ENCODE measurements at places on chromosomes 11 and 22.

DNA sequence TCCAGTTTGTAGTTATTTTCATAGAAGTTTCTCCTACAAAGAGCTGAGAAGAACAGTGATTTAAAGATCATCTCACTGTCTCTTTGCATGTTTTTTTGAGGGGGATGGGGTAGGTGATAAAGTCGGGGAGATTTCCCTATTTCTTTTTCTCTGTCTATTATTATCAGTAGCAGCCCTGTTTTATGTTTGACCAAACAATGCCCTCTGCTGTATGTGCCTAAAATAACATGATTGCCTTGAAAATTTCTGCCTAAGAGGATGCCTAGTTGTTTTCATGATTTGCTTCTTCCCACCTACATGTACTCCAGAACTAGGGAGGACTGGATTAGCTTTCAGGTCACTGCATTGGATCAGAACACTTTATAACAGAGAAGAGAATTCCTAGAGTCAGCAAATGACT lies 1330.2 kb downstream of the LRRC4C start:
- DNase-seq = no peak

DNA sequence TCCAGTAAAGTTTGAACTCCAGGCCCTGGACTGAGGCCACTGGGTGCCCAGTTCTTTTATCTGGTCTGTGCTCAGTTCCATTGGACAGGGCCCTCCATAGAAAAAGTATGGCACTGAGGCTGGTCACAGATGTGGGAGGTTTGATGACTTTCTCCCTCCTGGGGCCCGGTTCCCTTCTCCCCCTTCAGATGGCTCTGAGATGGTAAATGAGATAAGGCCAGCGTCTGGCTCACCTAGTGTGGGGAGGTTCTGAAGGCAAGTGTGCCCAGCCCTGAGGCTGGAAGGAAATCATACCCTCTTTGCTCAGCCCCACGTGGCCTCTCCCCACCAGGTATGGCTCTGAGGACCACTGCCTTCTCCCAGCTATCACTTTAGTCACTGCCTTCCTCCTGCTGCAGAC lies 1.5 kb upstream of the CLDN5 start:
- DNase-seq = no peak

GRCh38 chr22:32776397-32776796 lies 25.1 kb upstream of the TIMP3 start:
- DNase-seq = no peak

GRCh38 chr11:76151556-76152085 lies 54.7 kb downstream of the WNT11 start:
- no peak for DNase-seq

Measured in T follicular helper cell (primary cell).